Stimulated activated CD8-positive, alpha-beta memory T cell treated with anti-CD3 and anti-CD28 coated beads, Interleukin-2, amount 100 ng/mL, for 48 hours (primary cell): ENCODE measurements at places on chromosomes 13 and 19.

DNA sequence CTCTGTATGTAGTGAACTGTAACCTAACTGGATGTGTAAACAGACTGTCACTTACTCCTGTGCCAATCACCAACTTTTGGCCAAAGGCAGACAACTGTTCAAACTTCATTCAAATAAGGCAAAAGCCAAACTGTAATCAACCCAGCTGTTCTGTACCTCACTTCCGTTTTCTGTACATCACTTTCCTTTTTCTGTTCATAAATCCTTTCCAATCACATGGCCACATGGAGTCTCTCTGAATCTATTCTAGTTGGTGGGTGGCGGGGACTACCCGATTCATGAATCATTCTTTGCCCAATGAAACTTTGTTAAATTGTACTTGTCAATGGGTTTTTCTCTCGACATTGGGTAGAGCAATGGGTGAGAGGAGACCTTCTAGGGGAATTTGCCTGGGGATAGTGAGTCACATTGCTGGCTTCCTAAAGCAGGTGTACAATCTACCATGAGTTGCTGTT is 178.3 kb upstream of the RFC3 start:
- peak; percentile 17 for DNase-seq

DNA sequence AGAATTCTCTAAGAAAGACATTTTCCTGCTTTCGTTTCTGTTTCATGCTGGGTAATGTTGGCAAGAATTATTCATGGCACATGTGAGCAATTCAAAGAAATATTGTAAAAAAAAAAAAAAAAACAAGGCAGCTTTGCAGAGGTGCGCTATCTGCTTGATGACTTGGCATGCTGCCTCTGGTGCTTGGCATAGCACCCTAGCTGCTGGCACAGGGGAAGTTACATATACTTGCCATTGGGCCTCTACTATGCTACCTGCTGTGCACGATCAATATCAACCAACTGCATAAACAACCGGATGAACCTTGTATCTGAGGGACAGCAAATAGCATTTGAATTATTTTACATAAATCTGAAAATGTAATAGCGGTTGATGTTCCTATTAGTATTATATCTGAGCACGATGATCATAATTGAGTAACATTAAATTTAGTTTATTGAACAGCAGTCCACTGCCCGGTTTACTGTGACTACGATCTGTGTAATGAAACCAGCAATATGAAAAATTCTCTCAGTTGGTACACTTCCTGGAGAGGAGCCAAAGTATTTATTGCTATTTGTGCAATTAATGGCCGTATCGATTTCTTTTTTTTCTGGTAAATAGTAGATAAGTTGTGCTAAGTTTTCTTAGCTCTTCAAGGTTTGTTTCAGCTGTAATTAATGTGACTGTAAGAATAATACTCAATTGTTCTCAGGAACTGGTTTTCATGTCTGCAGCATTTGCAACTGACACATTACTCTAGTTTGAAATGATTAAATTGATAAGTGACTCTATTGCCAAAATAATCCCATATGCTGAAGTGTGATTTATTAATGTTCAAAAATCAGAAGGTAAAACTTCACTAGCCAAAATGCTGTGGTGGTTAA is 717.3 kb downstream of the DACH1 start:
- no peak for DNase-seq

- DNase-seq = no peak
Measured at GRCh38 chr13:111961651-111962192, 105.2 kb upstream of the SOX1 start.

DNA sequence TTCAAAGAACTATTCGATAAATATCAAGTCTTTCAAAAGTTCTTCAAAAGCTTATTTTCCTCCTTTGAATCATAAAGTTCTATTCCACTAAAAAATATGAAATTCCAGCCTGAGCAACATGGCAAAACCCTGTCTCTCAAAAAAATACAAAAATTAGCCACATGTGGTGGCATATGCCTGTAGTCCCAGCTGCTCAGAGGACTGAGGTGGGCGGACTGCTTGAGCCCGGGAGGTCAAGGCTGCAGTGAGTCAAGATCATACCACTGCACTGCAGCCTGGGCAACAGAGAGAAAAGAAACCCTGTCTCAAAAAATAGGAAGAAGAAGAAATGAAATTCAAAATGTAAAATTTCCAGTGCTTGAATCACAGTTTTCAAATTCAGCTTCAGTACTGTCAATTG is 24.6 kb downstream of the CAB39L start:
- no peak for DNase-seq

DNA sequence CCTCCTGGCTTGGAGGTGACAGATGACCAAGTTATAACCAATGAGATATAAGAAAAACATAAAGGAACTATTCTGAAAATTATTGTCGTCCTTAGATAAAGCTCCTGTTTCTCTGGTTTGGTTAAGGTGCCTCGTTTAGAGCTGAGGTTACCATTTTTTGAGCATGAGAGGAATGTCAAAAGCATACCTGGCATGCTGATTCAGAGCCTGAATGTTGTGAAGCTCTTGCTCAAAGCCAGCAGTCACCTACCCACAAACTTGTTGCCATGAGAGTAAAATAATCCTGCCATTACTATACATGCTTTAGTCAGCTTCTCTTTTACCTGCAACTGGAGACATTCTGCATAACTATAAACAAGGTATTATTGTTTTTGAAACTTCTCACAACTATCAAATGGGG is 1116.2 kb downstream of the DIAPH3 start:
- no peak for DNase-seq

DNA sequence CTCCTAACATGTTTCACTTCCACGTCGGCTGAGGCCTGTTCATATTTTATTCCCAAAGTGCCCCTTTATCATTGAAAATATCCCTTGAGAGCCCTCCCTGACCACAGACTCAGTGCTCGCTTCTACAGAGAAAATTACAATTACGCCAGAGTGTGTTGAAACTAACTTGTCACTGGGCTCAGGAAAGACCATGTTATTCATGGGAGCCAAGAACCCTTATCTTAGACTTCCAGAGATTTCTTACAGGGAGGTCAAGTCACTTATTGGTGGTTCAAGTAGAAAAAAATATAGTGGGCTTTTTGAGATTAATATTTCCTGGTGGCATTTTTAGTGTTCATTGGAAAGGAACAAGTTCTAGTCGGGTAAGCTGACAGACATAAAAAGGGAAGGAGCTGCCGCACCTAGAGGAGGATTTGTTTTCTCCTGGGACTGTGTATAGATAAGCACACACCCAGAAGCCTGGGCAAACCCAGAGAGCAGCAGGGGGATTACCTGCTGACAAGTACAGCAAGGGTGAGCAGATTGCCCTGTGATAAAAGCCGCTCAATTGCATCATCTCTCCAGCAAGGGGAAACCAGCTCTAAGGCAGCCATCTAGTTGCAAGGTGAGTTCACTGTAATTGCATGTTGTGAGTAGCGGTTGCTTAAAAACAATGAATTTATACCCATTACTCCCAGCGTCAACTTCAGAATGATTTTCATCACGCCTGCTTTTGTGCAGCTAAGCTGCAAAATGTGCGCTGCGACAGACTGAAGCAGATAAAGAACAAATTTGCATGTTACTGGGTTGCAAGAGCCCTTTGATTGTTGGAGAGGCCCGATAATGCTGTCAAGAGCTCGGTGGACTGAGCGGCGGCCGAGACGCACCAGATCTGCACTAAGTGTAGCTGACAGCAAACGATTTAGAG is 46.2 kb downstream of the DCT start:
- no peak for DNase-seq

GRCh38 chr19:29882719-29883105 is 59.3 kb upstream of the URI1 start:
- no peak for DNase-seq

DNA sequence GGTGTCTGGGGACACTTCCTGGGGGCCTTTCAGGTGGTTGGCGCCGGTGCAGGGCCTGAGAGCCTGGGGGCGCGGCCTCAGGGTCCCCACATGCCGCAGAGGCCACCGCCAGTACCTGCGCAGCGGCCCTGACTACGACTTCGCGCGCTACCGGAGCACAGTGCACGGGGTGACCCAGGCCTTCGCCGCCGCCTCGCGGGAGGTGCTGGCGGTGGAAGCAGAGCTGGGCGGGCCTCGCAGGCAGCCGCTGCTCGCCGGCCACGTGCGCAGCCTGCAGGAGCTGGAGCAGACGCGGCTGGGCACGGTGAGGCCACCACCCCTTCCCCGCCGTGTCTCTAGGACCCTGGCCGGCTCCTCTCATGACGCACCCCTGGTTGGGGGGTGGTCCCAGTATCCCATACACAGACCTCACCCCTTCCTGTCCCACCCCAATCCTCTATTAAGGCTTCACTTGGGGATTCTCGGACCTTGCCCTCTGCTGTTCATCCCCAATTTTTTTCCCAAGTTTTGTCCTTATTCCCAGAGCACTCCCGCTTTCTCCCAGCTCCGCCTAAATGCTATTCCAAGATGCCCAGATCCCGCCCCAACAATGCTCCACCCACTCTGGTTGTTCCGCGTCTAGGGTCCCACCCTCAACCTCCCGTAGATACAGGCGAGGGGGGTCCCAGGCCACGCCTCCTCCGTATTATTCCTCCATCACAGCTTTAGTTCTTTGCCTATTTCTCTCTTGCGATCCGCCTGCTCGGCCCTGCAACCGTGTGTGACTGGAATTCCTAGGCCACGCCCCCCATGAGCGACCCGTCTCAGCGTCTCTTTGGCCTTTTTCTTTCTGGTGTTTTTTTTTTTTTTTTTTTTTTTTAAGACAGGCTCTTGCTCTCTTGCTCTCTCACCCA is 1.0 kb downstream of the REX1BD start:
- peak; percentile 60 for DNase-seq

- no peak for DNase-seq
Measured at GRCh38 chr13:114155926-114156883, 22.9 kb upstream of the CFAP97D2 start.

DNA sequence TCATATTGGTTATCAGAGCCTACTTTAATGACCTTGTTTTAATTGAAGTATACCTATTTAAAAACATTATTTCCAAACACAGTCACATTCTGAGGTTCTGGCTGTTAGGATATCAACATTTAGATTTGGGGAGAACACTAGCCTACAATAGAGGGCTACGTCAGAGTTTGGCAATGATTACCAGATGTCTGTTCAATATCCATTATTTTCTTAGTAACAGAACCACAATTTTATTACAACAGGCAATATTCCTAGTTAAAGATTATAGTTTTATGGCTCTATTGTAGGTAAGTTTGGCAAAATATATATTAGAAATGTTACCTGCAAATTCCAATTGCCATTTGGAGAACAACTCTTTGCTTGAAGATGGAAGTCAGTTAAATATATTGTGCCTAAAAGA is 1163.1 kb upstream of the MIR17HG start:
- DNase-seq = no peak

DNA sequence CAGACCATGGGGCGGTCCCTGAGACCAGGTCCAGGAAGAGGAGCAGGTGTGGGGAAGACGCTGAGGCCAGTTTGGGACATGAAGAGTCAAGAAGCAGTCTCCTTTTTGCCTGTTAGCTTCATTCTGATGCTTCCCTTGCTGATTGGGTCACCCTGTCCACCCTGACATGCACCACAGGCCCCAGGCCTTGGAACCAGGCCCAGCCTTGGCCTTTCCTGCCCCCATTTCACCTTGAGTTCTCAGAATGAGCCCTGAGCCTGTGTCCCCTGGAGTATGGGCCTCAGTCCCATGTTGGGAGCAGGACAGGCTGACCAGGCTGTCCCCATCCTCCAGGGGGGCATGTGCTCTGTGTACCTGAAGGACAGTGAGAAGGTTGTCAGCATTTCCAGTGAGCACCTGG is 4.9 kb upstream of the TIMM50 start:
- no peak for DNase-seq

DNA sequence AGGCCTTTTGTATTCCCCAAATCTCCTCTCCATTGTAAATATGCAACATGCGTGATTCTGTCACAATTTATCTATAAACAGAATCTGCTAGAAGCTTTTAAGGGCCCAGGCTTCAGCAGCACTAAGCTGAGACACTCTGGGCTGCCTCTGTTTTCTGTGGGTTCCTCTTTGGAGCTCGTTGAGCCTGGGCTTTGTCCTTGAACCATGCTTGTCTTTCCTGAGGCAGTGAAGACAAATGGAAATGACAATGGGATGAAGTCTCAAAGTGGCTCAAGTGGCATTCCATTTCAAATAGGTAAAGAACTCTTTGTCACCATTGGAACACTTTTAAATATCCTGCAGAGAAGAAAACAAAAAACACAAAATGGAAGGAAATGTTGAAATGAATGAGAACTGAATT is 40.3 kb downstream of the RASL11A start:
- no peak for DNase-seq

GRCh38 chr13:27658546-27658945 is 36.9 kb downstream of the POLR1D start:
- no peak for DNase-seq

DNA sequence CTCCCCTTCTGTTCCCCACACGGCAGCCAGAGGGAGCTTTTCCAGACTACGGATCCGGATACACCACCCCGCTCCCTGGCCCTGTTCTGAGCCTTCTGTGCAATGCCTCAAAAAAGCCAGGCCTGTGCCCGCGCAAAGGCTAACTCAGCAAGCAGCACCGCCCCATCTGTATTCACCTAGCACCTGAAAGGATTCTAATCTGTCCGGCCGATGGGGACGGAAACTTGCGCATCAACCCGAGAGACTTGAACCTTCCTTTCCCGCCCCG is 589 bp downstream of the ZBTB45 start:
- DNase-seq = peak; percentile 29

GRCh38 chr13:98942485-98942884 is 35.4 kb downstream of the DOCK9 start:
- DNase-seq = no peak

GRCh38 chr19:38569368-38569983 is 48.3 kb downstream of the MAP4K1 start:
- DNase-seq = no peak

DNA sequence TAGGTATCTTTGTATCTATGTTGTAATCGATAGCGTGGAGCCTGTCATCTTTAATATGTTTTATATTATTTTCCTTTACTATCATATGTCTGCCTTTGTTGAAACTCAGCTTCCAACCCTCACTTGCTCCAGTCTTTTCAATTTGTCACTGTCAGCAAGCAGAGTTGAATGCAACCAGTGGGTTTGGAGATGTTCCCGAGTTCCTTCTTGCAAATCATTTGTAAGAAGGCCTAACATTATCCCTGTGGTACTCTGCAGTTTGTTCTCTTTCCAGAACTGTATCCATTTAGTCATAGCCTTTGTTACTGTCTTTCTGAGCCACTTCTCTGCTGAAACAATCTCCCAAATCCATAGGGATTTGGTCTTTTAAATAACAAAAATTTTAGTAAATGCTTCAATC is 41.8 kb downstream of the RNASEH2B start:
- no peak for DNase-seq

DNA sequence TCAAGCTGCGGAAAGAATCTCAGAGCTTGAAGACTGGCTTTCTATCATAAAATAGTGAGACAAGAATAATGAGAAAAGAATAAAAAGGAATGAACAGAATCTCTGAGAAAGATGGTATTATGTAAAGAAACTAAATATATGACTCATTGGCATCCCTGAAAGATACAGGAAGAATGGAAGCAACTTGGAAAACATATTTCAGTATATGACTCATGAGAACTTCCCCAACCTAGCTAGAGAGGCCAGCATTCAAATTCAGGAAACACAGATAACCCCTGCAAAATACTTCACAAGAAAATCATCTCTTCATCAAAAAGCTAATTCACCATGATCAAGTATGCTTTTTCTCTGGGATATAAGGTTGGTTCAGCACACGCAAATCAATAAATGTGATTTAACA is 2318.0 kb downstream of the PCDH9 start:
- no peak for DNase-seq

- no peak for DNase-seq
Measured at GRCh38 chr13:106919638-106920037, 351.7 kb upstream of the ARGLU1 start.

- DNase-seq = no peak
Measured at GRCh38 chr19:33799476-33799875, 2.8 kb downstream of the KCTD15 start.

- no peak for DNase-seq
Measured at GRCh38 chr13:77620138-77620537, 77.3 kb upstream of the SLAIN1 start.
